Activated CD8-positive, alpha-beta memory T cell treated with anti-CD3 and anti-CD28 coated beads for 1 hour (primary cell): ENCODE measurements at places on chromosomes 7 and 10.

DNA sequence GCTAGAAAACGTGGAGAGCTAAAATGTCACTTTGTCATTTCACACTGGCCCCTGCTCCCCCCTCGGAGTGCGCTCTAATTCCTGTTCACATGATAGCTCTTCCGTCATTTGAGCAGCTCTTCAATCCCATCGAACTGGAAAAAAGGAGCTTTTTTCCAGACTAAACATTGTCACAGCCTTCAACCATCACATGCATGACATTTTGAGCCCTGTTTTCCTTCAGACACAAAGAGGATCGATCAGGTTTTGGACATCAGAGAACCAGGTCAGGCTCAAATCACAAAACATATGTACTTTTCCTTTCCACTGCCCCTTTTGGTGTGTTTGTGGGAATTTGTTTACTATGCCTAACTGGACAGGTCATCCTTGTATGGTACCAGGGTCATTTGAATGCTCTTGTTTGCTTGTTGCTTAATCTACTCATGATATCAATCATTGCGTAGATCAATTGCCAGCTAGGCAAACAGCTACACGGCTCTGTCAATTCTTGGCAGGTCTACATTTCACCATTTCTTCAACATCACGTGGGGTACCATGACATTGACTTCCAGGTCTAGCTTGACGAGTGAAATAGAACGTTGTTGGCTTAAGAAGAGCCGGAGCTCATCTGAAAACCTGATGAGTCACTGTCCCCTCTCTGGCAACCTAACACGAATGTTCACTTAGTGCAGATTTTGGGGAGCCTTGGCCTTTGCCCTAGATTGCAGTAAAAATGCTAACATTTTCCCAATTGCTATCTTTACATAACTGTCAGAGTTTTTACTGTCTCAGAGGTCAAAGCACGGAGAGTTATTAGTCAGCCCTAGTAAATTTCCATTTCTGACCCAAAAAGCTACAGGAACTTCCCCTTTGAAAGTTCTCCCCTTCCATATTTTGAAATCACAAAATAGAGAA lies 87.3 kb downstream of the LYZL2 start:
- DNase-seq, result no peak

DNA sequence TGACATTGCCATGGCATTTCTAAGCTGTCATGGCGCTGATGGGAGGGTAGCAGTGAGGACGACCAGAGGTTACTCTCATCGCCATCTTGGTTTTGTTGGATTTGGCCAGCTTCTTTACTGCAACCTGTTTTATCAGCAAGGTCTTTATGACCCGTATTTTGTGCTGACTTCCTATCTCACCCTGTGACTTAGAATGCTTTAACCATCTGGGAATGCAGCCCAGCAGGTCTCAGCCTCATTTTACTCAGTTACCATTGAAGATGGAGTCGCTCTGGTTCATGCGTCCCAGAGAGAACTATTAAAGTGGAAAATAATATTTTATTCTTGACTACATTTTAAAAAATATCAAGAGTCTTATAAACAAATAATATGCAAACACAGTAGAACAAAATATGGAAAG lies 131.7 kb downstream of the RSU1 start:
- no peak for DNase-seq

- no peak for DNase-seq
Measured at GRCh38 chr7:130961128-130961601, 227.2 kb upstream of the KLF14 start.

- no peak for DNase-seq
Measured at GRCh38 chr7:115632636-115633035, 397.9 kb downstream of the TFEC start.

DNA sequence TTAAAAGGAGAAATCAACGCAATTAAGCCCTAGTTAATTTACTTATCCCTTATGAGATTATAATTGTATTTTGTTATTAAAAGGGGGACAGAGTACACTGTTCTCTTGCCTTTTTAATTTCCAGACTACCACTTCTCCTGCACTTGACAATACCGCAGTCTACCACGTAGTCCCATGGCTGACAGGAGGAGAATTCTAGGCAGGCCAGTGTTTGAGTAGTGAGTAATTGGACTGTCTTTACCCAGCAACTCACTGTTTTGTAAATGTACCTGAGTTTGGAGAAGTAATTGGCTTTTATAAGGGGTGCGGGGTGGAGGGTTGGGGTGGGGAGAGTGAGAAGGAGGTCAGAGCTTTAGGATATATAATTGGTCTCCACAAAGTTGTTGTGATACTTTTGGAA lies 85.4 kb downstream of the CFTR start:
- no peak for DNase-seq

GRCh38 chr7:55568613-55569268 lies 3.6 kb downstream of the VOPP1 start:
- no peak for DNase-seq

DNA sequence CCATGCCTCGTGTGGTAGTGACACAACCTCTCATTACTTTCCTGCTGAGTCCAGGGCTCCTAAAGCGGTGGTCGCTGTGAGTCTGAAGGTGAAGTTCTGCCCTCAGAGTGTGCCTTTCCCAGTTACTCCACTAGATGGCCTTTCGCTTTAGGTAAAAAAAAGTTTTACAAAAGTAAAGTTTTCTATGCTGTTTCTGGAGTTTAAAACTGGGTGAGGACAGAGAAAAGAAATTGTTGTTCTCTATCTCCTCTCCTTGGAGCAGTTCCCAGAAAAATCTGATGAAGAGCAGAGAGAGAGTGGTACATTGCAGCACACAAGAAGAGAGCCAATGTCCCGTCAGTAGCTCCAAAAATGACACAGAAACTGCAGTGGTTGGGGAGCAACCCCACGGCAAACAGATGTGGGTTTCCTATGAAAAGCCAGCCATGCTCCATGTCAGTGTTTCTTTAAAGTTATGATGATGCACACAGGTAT lies 257.1 kb downstream of the GLI3 start:
- DNase-seq, result no peak

GRCh38 chr7:113092762-113093161 lies 6.1 kb upstream of the GPR85 start:
- DNase-seq, result no peak

GRCh38 chr10:124340033-124340760 lies 78.5 kb downstream of the OAT start:
- DNase-seq, result no peak
